ENCODE measurements at places on chromosomes 1 and 21.

GRCh38 chr21:15309022-15309590 is 244.3 kb upstream of the NRIP1 start:
- DNase-seq = no peak

- DNase-seq = no peak
Measured at GRCh38 chr1:172401477-172401876, 19.0 kb upstream of the C1orf105 start.

- DNase-seq = no peak
Measured at GRCh38 chr1:67889953-67890567, 56.8 kb upstream of the GNG12 start.

GRCh38 chr21:45095505-45095904 is 21.1 kb downstream of the ADARB1 start:
- no peak for DNase-seq

DNA sequence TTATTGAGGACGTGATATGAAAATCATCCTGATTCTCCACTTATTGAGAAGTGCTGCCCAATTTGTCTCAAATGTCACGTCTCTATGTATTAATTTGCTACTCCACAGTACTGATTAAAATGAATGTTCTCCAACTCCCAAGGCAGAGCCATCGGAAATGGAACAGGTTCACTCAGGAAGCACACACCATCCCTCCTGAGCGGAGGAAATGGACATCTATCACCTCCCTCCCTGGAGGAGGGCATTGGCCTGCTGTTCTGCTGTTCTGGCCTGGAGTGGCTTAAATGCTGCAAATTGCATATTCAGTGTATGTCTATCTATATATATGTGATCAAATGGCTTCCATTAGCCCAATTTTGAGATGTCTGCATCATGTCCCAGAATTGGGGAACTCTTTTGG is 140.5 kb downstream of the CSMD2 start:
- no peak for DNase-seq

- no peak for DNase-seq
Measured at GRCh38 chr1:1556505-1556904, 16.1 kb upstream of the TMEM240 start.

DNA sequence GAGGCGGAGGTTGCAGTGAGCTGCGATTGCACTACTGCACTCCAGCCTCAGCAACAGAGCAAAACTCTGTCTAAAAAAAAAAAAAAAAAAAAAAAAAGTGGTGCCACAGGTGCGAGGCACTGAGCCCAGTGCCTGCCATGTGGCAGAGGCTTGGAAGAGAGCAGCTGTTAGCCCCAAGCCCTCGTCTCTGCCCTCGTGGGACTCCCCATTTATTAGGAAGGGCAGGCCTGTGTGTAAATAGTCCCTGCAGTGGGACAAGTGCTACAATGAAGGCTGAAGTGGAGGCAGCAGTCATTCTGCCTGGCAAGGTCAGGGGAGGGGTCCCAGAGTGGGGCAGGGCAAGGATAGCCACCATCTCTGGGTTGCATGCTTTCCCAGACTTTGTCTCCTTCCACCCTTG is 6.5 kb downstream of the RPS6KA1 start:
- no peak for DNase-seq

Measured in neural progenitor cell (in vitro differentiated cells).